GM19239 (cell line): ENCODE measurements at places on chromosomes 4 and X.

GRCh38 chrX:130340271-130340670 lies 552 bp downstream of the SLC25A14 start:
- DNase-seq: no peak

DNA sequence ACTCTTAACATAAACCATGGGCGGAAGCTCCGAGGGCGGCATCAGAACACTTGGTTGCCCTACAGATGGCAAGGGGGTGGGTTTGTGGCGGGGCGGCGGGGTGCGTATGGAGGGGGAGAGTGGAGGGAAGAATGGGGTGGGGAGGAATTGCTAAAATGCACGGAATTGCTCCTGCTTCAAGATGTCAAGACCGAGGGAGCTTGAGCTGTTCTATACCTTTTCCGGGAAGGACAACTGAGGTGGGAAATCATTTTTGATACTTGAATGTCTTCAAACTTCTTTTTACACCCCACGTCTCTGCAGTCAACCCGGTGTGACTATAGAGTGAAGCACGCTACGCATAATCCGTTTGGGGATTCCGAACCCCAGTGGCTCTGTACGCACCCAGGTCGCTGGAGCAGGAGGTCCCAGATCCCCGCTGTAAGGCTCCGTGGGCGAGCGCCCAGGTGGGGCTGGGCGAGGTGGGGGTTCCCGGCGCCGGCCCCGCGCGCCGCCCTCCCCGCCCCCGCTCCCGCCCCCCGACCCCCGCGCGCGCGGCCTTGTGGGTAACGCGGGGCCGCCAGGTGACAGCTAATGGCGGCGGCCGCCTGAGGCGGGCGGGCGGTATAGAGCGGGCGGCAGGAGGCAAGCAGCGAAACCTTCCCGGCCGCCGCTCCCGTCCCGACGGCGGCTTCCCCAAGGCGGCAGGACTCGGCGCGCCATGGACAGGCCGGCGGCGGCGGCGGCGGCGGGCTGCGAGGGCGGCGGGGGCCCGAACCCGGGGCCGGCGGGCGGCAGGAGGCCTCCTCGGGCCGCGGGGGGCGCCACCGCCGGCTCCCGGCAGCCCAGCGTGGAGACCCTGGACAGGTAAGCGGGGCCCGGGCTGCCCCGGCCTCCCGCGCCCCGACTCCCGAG lies at the start of gene MTMR1:
Gene MTMR1, plus strand, starts transcription at position 566 of the 894 bp plus-strand sequence. Its CDS starts 135 bp downstream, at position 701.
- DNase-seq: peak; percentile 50

GRCh38 chr4:8157944-8158709 lies 486 bp downstream of the ABLIM2 start:
- DNase-seq: no peak

GRCh38 chrX:20664774-20665173 lies 398.1 kb upstream of the RPS6KA3 start:
- DNase-seq: no peak

- DNase-seq: no peak
These were observed 2.7 kb downstream of the TMEM165 start for GRCh38 chr4:55398461-55398860.

GRCh38 chrX:103999234-103999633 lies 14.3 kb downstream of the H2BW1 start:
- DNase-seq: no peak

DNA sequence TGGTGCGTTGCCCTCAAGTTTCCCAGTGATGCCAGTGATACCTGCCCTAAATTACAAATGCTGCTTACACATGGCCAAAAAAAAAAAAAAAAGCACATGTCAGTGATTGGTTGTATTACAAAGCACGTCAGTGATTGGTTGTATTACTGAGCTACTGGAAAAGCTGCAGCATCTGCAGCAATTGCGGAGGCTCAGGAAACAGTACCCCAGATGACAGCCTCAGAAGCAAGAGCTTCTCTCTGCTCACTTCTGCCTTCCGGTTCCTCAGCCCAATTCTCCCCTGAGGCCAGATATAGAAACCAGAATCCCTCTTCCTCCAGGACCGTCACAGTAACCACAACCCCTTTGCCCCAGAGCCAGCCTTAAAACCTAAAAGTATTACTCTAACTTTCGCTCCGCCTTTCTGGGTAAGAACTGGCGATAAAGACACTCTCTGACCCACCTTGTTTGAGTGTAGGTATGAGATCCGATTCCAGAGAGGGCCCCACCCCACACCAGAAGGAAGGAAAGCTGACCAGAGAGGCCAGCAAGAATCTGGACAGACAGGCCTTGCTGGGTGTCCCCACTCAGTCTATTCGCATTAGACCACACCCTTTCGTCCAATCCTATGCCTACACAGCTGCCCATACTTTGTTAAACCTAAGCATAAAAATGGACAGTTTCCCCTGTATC lies 85.0 kb upstream of the SORBS2 start:
- DNase-seq: no peak

GRCh38 chrX:19256986-19257385 lies 86.7 kb upstream of the PDHA1 start:
- DNase-seq: no peak

- no peak for DNase-seq
These were observed 51.3 kb downstream of the RNF150 start for GRCh38 chr4:141081921-141082395.

DNA sequence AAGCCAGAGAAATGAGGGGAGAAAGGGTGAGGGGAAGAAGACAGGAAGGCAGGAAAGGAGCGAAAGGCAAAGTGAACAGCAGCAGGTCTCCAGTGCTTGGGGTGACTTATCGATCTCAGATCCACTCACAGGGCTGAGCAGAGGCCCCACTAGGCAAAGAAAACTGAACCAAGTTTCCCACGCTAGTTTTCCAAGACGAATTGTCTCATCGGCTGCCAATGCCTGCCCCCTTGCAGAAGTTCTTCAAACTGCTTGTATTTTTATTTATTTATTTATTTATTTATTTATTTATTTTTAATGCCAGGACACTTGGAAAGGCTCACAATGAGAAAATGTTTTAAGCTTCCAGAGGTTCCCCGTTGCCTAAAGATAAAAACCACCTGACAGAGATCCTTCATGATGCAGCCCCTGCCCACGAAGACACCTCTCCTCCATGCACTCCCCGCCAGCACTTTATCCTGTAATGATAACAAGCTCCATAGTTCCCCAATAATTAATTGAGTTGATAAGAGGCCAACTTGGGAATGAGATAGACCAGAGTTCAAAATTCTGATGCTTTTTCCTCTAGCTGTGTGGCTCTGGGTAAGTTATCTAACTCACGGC lies 43.2 kb downstream of the QDPR start:
- DNase-seq: no peak

DNA sequence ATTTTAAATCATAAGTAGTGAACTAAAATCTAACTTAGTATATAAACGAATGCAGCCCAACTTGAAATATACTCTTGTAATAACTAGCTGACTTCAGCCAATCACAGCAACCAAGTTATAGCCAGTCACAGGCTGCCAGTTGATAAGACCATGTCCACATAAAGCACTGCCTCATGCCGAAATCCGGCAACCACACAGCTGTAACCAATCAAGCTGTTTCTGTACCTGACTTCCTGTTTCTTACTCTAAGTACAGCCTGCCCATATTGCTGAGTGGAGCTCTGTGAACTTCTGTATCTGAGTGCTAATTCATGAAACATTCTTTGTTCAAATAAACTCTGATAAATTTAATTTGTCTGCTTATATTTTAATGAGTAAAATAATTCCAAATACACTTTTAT lies 805.3 kb upstream of the EPHA5 start:
- DNase-seq: no peak

GRCh38 chr4:71625005-71625404 lies 158.9 kb downstream of the GC start:
- DNase-seq: no peak

DNA sequence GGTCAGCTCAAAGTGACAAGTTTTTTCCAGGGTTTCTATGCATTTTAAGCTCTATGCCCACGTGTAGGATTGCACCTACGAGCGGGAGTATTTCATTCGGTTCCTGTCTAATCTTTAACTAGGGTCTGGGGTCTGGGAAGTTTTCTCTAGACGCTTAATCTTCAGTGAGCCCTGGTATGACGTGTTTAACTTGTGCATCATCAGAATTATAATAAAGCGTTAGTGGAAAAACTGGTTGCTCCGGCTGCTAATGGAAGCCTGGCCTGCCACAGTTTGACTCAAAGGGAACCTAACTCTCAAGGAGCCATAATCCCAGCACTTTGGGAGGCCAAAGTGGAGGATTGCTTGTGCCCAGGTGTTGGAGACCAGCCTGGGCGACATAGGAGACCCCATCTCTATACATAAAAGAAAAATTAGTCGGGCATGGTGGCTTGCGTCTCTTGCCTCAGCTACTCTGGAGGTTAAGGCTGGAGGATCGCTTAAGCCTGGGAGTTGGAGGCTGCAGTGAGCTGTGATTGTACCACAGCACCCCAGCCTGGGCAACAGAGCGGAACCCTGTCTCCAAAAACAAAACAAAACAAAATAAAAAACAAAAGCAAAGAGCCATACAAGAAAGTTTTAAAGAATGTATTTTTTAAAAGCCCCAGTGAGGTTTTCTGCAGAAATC lies 30.2 kb downstream of the ARSD start:
- no peak for DNase-seq

DNA sequence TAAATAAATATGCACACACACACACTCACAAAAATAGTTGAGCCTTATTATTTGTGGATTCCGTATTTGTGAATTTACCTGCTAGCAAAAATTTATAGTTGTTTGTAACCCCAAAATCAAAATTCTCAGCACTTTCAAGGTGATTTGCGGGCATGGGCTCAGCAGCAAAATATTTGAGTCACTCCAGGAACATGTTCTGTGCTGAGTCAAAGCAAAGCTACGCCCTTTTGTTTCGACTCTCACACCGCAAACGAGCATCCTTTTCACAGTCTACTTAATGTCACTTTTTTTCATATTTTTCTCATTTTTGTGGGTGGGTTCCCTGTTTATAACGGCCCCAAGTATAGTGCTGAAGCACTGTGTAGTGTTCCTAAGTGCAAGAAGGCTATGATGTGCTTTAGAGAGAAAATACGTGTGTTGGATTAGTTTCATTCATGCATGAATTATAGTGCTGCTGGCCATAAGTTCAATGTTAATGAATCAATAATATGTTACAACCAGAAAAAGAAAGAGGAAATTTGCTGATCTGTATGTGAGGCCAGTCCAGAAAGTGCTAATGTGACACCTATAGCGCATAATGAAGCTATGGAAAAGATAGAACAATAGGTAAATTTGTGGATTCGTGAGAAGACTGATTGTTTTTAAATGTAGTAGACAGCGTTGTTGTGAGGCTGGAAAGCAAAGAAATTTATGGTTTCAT lies 723.2 kb upstream of the AGA start:
- DNase-seq: no peak

- peak; percentile 39 for DNase-seq
These were observed 581 bp upstream of the STK32B start for GRCh38 chr4:5050520-5051277.

DNA sequence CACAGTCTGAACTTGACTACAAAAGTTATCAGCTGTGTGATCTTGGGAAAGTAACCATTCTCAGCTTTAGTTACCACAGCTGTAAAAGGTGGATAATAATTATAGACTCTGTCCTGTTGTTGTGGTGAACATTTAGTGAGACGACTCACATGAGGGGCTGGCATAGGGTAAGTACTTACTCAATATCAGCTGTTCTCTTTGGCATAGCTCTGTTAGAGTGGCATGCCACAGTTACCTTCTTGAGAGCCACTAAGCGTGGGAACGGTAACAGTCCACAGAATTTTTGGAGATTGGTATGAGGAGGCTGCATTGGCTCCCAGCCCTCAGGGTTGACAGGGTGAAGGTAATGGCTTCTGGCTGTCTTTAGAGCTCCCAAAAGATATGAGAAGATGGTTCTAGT lies 13.2 kb upstream of the HAND2 start:
- no peak for DNase-seq

- DNase-seq: no peak
These were observed 47.9 kb downstream of the MAD2L1 start for GRCh38 chr4:120018786-120019185.

DNA sequence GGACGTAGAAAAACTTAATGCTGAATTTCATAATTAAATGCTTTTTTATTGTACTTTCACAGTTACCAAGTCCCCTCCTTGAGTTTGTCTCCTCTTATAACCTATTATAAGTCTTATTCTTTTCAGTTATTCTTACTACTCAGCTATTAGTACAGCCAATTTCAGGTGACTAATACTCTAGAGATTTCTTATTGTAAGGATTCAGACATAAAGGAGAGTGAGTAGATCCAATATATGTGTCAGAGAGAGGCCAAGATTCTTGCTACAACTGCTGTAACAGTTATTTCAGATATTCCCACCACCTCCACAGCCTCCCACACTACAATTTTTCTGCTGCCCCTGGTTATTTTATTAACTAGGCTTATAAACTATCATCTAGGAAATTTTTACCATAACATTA lies 274.5 kb downstream of the GPAT3 start:
- no peak for DNase-seq

DNA sequence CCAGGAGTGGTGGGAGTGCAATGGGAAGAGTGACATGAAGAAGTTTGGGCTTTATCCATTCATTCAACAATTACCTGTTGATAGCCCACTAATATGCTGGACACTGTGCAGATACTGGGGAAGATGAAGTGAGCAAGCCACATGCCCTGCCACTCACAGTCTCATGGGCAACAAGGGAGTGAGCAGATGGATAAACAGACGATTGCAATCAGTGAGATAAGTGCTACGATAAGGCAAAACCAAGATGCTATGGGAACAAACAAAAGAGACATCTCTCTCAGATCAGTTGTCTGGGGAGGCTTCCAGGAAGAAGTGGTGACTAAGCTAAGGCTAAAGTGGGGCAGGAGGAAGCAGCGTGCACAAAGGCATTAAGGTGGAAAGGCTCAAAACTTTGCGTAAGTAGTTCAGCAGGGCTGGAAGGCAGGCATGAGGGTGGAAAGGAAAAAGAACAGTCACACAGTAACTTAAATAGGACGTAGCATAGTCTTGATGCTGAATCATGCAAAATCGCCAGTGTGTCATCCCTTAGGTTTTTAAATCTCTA lies 31.7 kb downstream of the GAB3 start:
- DNase-seq: no peak

GRCh38 chrX:110795645-110796406 lies at the start of gene CHRDL1:
CHRDL1 (minus strand) TSS chrX:110795817; CDS start chrX:110792181, 3,636 bp downstream.
- DNase-seq: no peak

GRCh38 chrX:144918936-144919335 lies 328.4 kb upstream of the SPANXN1 start:
- no peak for DNase-seq

DNA sequence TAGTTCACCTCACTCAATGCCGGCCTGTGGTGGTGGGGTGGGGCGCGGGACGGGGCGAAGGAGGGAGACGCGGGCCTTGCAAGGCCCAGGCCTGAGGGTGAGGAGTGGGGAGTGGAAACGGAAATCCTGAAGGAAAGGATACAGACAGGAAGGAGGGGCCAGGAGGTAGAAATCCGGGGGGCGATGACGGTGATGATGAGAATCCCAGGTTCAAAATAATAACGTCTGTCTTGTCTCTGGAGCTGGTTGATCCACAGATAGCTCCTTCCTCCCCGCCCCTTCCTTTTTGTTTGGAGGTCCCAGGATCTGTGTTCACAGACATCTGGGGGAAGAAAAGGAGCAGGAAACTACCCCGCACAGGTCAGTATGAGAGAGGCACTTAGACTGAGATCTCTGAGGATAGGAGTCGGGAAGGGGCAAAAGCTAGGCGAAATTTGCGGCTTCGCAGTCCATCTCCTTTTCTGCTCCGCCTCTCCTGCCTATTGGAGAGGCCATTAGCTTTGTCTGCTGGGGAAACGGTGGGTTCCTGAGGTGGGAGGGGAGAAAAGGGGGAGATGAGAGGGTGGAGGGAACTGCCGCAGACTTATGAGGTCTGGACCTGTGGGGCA lies 746 bp downstream of the TCEAL7 start:
- no peak for DNase-seq
